Cortex of kidney (tissue), 1 donor: ENCODE measurements at places on chromosomes 12 and 14.

- DNase-seq = no peak
Observed at GRCh38 chr12:53499266-53500141, at the start of gene MAP3K12. Gene MAP3K12, minus strand, starts transcription at chr12:53499458. Its CDS starts 12,067 bp downstream, at chr12:53487391.

DNA sequence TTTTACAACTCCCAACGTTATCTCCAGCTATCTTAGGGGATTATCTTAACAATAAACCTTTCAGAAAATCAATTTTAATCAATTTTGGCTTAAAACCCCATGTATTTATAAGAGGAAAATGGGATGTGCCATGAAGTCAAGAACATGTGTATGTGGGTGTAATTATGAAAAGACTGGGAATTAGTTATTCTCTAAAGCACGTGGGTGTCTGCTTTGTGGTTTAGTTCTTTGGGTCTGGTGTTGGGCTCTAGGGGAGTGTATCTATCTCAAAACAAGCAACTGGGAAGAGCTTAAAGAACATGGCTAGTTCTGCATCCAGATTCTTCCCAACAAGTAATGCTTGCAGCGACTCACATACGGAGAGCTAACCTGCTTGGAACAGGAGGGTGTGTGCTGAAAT is 40.1 kb upstream of the MAX start:
- no peak for DNase-seq

DNA sequence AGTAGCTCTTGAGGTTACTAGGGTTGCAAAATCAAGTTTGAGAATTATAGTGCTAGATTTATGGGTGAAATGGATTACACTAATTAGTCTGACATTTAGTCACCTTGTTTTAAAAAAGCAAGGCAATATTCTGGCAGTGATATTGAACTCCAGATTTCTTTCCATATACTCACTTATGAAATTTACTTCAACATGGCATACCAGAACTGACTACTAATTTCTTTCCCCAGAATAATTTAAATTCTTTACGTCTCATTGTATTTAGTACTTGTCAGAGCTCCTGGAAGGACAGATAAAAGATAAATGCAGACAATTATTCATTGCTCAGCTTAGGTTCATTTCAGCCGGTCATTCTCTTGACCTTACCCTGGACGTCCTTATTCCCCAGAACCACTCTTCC is 24.3 kb downstream of the EMP1 start:
- DNase-seq = no peak

GRCh38 chr12:93139028-93139665 is 210.1 kb upstream of the EEA1 start:
- DNase-seq = no peak

GRCh38 chr12:59158066-59158465 is 237.8 kb upstream of the LRIG3 start:
- DNase-seq = no peak

DNA sequence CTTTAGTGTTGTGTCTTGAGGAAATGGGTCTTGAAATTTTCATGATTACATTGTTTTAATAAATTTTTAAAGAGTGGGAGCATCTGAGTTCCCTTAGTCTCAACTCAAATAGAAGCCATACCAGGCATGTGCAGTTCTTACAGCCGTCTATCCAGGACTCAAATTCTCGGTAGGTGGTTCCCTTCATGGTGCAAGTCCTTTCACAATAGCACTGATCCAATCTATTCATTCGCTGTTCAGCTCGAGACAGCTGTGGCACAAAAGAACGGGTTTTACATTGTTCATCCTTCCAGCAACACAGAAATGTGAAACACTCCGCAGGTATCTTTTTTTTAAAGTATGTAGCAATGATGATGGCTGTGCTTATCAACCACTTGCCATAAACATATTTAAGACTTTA is 100.2 kb downstream of the NELL2 start:
- no peak for DNase-seq

DNA sequence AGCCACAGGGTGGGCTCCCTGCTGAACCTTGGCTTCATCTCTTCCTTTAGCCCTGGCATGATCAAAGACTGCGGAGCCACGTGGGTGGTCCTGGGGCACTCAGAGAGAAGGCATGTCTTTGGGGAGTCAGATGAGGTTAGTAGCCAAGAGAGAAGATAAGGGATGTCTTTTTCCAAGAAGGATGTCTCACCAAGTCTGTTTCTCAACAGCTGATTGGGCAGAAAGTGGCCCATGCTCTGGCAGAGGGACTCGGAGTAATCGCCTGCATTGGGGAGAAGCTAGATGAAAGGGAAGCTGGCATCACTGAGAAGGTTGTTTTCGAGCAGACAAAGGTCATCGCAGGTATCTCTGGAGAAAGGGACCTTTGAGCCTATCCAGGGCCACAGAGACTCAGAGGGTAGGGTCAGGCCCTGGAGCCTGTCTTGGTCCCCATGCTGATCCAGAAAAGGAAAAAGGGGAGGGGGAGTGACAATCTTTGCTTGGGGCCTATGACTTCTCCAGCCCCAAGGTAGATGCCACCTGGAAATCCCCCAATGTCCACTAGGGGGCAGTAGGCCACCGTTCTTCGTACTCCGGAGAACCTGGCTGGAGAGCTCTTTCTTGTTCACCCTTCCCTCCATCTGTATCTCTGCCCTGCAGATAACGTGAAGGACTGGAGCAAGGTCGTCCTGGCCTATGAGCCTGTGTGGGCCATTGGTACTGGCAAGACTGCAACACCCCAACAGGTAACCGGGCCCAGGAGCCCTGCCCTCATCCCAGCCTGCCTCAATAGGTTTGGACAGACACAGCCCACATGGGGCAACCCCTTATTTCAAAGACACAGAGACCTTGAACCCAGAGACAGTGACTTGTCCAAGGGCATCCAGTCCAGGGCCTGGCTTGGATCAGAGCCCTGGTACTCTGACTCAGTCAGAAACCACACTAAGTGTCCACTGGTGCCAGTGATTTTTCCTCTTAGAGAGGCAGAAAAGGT is 2.0 kb downstream of the TPI1 start:
- no peak for DNase-seq

DNA sequence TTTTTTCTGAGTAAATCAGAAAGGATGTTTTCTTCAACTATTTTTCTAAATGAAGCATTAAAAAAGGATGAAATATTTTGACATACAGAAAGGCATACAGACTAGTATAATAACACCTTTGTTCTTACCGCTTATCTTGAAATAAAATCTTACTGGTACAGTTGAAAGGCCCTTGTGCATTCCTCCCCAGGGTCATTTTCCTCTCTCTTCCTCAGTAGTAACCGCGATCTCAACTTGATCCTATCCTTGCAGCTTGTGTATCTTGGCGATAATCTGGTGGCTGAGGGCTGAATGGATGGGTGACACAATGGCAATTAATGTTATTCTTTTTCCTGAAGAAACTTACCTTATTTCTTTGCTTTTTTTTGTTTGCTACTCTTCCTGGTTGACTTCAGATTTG is 18.5 kb downstream of the GAS2L3 start:
- no peak for DNase-seq
